Stimulated activated CD4-positive, alpha-beta T cell treated with anti-CD3 and anti-CD28 coated beads, Interleukin-1b, Interleukin-23, amount 100 ng/mL, for 4 hours (primary cell): ENCODE measurements at places on chromosomes 1 and 21.

DNA sequence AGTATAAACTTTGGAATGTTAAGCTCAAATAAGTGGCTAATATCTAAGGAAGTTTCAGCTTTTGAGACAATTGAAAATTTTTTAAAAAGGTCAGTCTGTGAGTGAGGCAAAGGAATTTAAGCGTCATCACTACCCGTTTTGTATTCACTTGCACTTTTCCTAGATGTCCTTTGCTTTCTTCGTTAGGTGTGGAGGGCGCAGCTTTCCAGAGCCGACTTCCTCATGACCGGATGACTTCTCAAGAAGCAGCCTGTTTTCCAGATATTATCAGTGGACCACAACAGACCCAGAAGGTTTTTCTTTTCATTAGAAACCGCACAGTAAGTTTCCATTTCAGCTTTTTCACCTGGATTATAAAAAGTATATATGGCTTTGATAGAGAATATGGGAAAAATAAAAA, 30.9 kb downstream of the KDM1A start:
- DNase-seq, result no peak

GRCh38 chr1:67476006-67476482, 45.8 kb upstream of the SERBP1 start:
- no peak for DNase-seq

DNA sequence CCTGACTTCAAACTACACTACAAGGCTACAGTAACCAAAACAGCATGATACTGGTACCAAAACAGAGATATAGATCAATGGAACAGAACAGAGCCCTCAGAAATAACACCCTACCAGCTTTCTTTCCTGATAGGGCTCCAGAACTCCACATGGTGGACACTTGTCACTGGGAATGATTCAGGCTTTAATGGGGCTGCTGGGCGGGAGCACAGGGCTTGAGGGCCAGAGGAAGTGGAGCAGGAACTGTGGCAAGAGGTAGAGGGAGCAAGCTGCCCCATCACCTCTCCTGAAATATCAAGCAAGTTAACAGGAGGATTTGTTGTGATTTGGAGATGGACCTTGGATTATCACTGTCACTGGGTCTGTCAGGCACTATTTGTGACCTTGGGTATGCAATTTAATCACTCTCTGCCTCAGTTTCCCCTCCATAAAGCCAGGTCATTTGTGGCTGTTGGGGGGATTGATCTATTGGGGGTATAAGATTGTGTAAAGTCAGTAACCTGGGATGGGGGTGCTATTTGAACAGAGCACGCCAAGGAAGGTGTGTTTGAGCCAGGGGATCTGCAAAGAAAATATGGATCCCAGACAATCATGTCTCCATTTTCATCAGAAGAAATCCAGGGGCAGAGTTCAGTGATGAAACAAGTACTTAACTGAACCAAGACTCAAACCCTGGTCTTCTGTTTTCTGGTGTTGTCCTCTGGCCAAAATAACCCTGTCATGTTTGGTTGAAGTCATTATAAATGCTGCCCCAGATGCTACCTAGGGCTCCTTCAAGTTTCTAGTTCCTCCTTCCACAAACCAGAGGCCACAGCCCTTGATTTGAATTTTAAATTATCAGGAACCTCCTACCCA, 25.2 kb downstream of the ETS2 start:
- no peak for DNase-seq

DNA sequence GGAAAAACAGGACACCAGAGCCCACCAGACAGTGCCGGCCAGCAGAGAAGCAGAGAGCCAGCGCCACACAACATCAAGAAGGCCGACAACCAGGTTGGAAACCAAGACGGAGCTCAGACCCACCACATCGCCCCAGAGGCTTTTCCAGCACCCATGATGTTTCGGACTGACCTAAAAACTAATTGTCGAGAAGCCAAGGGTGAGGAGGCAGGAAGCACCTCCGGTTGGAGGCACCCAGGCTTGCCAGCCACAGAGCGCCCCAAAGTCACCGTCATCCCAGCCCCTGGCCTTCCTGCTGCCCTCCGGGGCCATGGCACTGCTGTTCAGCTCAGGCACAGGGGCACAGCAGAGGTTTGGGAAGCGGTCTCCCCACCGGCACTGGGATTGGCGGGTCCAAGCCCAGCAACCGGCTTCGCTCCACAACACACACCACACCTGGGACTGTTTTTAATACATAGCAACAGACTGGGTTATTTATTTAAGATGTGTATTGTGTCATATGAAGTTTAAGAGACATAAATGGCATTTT, 67.2 kb downstream of the SLC37A1 start:
- no peak for DNase-seq

DNA sequence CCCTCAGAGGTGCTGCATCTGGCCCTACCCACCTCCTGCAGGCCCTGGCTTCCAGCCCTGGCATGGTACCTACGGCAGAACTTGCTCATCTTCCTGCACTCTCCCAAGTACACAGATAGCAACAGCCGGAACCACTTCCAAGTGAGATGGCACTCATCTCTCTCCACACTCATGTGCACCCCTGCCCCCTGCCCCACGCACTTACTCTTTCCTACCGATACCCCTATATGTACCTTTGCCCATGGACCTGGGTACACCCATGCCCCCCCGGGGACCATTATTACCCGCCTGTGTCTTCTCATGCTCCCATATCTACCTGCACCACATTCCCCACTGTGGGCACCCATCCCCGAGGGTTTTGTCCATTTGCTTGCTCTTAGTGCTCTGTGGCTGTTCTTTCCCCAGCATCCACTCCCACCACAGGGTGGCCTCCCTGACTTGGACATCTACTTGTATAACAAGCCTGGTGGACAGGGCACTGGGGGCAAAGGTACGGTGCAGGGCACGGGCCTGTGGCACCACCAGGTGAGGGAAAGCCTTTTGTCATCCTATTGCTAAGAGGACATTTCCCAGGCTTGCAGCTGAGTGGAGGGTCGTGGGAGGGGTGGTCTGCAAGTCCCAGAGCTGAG, 14.7 kb downstream of the HYI start:
- no peak for DNase-seq

- DNase-seq, result no peak
Measured at GRCh38 chr21:21606041-21606440, 607.8 kb downstream of the NCAM2 start.

DNA sequence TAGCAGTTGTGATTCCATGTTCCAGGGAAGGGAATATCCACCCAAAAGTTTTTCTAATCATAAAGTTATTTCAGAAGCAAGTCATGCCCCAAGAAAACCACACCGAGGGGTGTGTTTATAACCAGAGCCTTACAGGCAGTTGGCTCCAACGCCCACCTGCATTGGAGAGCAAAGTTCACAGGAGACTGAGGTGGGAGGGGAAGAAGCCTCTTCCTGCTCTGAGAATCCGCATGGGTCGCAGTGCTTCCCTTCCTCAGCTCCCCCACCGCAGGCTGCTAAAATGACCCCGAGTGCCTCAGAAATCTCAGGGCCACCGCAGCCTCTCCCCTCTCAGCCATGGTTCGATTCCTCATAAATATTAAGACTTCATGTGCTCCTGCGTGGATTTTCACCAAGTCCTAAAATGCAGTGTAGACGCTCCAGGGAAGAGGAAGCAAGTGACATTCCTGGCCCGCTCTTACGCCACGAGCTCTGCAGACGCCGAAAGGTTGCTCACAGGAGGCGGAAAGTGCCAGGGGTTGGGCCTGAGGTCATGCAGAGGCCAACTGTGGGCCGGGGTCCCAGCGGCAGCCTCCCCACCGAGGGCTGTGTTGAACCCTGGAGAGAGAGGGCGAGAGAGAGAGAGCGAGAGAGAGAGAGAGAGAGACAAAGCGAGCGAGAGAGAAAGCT, 13.4 kb upstream of the SPSB1 start:
- no peak for DNase-seq

DNA sequence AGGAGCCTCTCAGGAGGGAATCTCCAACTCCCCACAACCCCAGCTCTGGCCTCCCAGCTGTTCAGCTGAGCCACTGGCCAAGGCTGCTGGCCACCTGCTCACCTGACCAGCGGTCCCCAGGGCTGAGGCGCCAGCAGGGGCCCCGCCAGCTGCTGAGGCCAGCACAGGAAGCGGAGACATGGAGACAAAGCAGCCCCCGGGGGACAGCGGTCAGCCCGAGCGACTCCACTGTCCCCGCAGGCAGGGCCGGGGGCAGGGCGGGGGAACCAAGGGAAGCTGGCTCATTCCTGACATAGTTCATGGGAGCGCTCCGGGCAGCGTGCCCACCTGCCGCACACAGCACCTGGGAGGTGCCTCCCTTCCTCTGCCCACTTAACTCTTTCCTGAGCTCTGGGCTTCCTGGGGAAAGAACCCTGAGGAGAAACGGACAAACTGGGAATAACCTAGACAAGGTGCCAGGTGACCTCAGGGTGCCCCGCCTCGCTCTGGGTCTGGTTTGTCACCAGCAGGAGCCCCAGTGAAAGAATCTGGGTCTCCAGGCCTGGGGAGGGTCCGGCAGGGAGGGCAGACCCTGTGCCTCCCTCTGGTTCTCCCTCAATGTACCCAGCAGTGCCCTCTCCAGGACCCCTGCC, 10.7 kb downstream of the EPHA2 start:
- DNase-seq, result no peak

GRCh38 chr1:28027660-28028059, 60.8 kb downstream of the EYA3 start:
- DNase-seq, result no peak

GRCh38 chr1:170665629-170666028, 1.7 kb downstream of the PRRX1 start:
- no peak for DNase-seq

- DNase-seq, result no peak
Measured at GRCh38 chr1:9443913-9444445, 95.3 kb upstream of the SLC25A33 start.
